ENCODE measurements at places on chromosomes 4 and X.

GRCh38 chrX:47327902-47328301, 42.5 kb upstream of the ZNF157 start:
- no peak for DNase-seq

DNA sequence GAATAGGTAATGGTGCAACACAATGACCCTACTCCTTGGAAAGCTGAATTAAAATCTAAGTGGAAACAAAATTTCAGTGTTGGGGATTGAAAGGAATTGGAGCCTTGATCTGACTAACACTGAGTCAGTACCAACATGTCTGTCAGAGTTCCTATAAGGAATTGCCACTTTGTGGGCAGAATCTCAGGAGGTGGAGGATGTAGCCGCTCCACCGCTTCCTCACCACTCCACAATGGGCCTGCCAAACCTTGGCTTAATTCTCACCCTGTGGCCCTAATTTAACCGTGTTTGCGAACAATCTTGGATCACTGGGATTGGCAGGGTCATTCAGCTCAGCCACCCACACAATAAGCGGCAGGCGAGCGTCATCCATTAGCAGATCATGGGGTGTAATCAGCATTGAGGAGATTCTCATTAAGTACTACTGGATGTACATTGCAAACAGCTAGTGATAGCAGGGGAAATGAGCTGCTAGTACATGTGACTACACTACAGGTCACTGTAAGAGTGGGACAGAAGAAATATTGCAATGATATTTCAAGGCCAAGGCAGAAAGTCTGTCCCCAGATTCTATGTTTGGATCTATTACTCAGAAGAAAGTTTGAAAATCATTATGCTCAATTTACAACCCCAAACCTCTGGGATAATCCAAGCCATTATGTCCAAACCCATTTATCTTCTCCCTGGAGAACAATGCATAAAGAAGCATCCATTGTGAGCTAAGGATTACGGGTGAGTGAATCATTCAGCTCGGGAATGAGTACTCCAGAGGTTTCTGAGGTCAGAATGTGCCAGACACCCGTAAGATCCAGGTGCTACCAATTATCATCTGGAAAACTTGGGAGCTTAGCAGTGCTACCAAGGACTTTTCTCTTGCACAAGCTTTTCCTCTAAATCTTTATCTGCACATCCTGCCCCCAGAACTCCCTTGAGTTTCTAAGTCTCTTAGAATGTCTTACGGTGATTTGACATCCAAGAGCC, 5.8 kb downstream of the SRPX start:
- DNase-seq: no peak

- DNase-seq: peak; percentile 92
Measured at GRCh38 chrX:54182864-54183613, at the start of gene FAM120C. FAM120C (minus strand) TSS chrX:54183254; CDS start chrX:54183198, 56 bp downstream.

DNA sequence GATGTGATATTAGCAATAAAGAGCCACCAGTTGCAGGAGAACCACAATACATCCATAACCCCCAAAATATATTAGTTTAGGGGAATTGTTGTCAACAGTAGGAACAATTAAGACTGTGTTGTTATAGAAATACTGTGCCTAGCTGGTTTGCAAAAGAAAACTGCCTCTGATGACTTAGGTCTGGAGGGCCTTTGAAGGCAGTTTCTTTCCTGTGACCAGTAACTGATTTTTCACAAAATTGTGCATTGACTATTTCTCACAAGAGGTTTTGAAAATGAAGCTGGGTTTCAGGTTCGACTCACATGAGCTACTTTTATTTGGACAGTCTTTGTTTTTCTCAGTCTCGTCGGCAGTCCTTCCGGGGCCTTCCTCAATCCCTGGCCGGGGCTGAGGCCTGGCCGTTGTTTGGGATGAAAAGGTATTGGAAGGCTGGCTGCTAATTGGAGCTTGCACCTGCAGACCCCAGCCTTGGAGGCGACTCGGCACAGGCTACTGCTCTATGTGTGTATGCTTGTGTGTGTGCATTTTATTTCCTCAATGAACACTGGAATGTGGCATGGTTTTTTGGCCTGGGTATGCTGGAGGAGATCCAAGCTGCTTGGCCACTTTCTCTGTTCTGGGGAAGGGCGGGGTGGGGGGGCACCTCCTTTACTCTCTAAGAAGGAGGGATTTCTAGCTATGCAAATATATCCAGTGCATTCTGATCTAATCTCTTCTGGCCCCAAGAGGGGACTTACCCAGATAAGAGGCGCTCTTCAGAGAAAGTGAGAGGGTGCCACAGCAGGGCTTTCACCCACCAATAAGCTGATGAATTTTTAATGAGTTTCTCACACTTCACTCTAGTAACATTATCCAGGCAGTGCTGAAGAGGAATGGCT, 49.5 kb upstream of the LNX1 start:
- no peak for DNase-seq

GRCh38 chrX:37692918-37693317, 7.3 kb downstream of the XK start:
- no peak for DNase-seq

DNA sequence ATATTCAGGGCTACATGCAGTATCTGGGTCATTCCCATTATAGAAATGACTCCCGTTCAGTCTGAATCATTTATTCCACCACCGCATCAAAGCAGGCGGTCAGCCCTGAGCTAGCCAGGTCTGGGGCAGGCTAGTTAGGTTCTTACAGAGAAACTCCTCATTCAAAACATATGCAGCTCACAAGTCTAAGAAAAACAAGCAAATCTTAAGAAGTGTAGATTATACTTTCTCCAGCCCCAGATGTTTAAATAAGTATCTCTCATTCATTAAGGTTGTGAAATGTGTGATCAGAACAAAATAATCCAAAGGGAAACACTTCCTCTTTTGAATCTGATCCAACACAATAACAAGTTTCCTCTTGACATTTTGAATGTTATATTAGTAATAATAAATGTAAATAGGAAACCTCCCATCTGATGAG, 441.9 kb downstream of the INPP4B start:
- DNase-seq: no peak

- DNase-seq: peak; percentile 50
Measured at GRCh38 chr4:77776182-77777134, 42.7 kb downstream of the CNOT6L start.

- no peak for DNase-seq
Measured at GRCh38 chr4:71304289-71304850, 34.5 kb upstream of the SLC4A4 start.

DNA sequence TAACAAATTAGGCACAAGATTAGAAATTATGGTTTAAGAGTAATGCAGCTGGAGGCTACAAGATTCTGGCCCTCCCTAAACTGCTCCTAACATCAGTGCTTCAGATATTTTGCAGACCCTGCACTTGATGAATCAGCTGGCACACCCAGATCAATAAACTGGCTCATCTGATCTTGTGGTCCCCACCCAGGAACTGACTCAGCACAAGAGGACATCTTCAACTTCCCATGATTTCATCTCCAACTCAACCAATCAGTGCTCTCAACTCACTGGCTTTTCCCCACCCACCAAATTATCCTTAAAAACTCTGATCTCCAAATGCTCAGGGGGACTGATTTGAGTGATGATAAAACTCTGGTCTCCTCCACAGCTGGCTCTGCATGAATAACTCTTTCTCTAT, 21.7 kb upstream of the TMEM33 start:
- no peak for DNase-seq

DNA sequence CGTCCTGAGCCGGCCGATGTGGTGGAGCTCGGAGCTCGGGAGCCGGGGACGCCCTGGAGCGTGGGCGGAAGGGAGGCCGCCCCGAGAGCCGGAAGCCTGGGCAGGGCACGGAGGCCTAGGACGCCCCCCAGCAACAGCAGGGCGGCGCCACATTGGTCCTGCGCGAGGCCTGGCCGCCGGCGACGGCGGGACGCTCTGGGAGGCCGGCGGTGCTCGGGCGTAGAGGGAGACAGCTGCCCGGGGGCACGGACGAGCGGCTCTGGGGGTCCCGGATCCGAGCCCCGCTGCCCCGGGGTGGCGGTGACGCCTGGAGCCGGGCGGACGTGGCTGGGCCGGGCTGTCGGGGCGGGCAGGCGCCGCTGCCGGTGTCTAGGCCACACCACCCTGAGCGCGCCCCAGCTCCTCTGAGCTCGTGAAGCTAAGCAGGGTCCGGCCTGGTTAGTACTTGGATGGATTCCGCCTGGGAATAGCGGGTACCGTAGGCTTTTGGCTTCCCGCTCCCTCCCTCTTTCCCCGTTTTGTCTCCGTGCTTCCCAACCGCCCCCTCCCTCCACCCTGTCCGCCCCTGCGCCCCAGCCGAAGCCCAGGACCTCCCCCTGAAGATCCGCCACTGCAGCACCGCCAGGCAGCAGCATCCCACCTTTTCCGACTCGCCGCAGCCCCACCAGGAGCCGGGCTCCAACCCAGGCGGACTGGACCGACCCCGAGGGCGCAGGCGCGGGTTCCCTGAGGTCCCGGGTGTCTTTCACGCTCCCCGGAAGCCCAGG, 12.1 kb downstream of the FRG2 start:
- DNase-seq: peak; percentile 60

DNA sequence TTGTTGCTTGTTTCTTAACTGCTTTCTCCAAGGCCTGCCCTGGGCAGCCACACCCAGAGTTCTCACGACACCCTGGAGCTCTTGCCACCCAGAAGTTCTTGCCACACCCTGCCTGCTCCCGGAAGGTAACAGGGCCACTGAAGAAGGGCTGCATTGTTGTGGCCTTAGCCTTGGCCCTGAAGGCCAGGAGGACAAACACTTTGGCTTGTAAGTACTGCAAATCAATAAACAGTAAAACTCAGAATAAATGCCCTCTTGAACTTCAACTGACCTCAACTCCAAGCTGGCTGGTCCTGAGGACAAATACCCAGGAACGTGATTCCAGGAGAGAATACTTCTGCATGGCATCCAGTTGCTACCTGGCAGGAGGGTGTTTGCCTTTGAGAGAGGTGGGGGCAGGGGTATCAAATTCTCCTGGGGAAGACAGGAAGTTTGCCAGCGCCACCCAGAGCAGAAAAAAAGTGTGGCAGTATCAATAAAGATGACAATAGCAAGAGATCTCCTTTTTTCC, 54.1 kb downstream of the TLR10 start:
- no peak for DNase-seq

DNA sequence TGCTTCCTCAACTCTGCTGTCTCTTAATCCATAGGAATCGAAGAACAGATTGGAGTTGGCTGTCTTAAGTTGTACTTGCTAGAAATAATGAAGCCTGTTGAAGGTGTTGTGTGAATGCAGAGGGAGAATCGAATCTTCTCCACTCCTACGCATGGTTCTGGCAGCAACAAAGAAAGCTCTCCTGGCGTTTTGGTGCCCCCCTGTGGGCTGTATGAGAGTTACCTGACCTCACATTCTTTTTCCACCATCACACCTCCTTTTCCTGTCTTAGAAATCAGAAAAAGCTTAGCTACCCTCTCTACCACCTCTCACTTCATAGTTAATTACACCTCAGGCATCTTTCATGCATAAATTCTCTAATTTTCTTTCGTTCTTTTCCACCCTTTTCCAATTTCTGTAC, 16.3 kb downstream of the KLF8 start:
- peak; percentile 52 for DNase-seq

DNA sequence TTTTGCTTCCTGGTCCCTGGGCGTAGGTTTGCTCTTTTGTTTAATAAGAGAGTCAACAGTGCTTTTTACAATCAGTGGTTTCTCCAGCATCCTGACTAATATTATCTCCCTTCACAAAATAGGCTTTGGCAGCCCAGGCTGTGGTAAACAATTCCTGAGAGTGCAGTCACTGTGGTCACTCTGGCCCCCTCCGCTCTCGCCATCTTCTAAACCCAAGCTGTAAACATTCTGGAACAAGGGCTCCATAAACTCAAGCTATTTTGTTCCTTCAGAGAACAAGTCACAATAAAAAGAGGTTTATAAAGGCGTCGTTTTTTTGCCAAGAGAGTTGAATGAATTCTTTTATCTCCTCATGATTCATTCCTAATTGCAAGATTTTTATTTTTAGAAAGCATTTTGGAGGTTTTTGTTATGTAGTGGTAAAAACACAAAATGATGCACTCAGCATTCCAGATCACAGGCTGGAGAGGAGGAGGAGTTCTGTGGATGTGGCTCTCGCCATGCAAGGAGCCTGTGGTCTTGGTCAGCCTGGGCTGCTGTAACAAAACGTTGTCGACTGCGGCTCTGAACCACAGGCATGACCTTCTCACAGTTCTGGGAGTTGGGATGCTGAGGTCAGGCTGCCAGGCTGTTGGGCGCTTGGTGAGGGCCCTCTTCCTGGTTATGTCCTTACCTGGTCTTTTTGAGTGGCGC, 486.4 kb upstream of the FAT1 start:
- DNase-seq: no peak

DNA sequence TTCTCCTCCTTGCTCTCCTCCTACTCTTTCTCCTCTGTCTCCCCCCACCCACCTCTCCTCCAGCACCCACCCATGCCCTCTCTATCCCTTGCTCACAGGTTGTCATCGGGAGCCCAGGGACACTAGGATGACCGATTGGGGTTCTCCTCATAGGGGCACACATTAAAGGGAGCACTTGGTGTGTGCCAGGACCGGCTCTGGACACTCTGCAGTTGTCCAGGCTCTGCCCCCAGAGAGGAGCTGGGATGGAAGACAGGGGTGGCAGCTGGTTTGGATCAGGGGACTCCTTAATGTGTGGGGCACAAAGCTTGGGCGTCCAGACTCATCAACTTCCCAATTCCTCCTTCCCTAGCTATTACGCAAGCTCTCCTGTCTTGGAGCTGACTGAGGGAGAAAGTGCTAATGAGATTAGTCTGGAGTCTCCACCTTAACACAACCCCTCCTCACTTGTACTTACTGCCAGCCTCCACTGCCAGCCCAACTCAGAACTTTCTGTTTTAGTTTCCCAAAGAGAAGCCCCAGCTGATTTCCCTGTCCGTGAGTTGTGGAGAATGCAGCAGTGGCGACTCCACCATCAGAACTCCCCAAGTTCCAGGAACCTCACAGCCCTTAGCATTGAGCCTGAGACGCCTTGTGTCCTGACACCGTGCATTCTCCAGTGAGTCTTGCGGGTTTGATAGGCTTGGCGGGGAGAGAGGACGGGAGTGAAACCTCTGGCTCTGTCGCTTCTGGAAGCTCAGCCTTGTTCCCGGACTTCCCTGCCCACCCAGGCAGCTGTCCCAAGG, 52.2 kb downstream of the CXorf49B start:
- no peak for DNase-seq

Data from SK-N-SH (cell line).